ENCODE measurements at places on chromosomes 7 and 10. TPM values are rescaled to one million over a fixed set of nuclear protein-coding genes. Genes with fewer than 3 reads are reported as not detected.

- no peak for DNase-seq
Observed at GRCh38 chr10:129521161-129522025, 54.4 kb downstream of the MGMT start.

DNA sequence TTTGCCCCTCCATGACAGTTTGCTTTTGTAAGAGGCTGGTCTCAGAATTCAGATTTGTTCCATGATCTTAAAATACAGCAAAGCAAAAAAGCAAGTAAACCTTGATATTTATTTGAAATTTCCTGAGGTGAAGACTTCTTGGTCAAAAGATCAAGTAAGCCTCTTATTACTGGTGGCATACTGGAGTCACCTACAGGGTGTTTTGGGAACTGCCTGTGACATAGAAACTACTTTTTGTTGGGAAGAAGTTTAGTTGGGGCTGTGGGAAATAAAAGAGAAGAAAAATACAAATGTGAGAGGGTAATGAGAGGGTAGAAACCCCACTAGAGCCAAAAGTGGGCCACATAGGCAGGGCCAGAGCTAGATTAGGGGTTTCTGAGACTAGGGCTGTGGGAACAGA is 217.9 kb downstream of the OTUD1 start:
- no peak for DNase-seq

DNA sequence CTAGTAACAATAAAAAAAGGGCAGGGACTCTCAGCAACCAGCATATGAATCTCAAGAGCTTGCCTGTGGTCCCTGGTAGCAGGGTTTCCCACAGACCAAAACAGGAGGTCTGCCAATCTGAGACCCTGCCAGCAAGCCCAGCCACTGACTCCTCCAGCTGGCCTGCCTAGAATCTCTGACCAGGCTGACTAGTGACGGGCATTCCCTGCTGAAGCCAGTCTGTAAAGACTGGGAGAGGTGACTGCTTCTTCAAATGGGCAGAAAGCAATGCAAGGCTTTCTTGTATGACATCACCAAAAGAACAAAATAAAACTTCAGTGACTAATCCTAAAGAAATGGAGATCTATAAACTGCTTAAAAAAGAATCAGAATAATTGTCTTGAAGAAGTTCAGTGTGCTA is 249.4 kb downstream of the TCF7L2 start:
- no peak for DNase-seq

The CPXM2 gene
- 5.5 TPM for total RNA-seq

DNA sequence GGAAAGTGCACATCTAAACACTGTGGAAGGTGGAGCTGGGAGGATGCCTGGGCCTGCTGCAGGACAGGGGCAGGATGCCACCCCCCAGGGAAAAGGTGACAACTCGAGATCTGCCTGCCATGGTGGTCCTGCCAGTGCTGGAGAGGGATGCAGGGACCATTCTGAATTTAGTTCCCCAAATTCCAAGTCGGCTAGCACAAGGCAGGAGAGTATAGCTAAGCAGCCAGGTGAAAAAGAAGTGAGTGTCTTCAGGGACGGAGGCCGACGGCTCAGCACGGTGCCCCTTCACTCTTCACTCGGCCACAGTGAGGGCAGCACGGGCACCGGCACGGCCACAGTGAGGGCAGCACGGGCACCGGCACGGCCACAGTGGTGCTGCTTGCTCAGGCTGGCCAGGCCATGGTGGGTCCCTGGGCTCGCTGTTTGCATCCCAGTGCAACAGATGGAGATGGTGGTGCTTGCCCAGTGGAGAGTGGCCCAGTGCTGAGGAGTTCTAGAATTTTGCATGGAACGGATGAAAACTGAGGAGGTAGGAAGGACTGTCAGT is 161.3 kb upstream of the SHH start:
- DNase-seq = no peak

- peak; percentile 85 for DNase-seq
Observed at GRCh38 chr10:22320591-22321155, at the start of gene BMI1. Gene BMI1 (plus strand): TSS chr10:22321099. CDS start chr10:22326450, 5,351 bp downstream.

GRCh38 chr10:58712141-58712540 is 199.5 kb downstream of the BICC1 start:
- DNase-seq = no peak

GRCh38 chr7:119825091-119825655 is 447.8 kb upstream of the KCND2 start:
- DNase-seq = no peak

DNA sequence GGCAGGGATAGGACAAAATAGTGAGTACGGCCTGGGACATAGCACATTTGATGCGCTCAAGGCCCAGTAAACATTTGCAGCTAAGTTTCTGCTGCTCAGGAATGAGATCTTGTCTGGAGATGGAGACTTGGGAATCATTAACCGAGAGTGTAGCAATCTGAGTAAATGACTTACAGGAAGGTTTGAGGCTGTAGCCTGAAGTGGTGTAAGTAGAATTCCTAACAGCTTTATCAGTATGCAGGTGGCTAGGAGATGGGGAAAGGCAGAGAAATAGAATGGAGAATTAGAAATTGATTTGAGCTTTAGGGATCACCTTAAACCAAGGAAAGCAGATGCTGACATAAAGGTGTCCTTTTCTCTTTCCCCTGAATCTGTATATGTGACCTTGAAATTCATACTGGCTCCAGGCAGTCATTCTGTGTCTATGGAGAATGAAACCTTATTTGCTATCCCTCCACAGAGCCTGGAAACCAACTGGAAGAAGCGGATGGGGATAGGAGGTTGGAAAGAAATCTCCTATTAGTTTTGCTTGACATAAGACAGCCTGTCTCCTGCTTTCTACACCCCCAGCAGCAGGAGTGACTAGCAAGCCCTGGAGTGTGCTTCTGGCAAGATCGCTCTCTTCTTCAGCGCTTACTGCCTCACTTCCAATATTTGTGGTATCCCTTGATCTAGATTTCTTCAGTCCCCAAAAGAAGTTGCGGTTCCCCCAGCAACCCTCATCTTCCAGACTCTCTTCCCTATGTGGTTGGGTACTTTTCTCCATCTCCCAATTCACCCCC is 6.4 kb upstream of the PON2 start:
- DNase-seq = no peak

GRCh38 chr7:38880454-38880853 is 28.5 kb downstream of the VPS41 start:
- DNase-seq = no peak

DNA sequence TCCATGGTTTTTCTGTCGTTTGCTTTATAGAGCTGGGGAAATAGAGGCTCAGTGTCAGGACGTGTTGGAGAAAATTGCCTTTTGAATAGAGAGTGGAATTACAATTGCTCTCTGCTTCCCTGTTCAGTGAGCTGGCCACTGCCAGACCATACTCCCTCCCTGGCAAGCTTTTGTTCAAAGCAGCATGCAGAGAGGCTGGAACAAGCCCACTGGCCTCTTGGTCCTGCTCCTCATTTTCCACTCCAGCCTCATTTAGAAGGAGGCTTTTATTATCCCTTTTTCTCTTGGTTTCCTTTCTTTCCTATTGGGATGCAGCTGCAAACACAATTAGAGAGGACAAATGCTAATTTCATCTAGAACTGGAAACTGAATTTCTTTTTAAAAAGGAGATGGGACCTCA is 302.2 kb upstream of the PODXL start:
- DNase-seq = no peak

DNA sequence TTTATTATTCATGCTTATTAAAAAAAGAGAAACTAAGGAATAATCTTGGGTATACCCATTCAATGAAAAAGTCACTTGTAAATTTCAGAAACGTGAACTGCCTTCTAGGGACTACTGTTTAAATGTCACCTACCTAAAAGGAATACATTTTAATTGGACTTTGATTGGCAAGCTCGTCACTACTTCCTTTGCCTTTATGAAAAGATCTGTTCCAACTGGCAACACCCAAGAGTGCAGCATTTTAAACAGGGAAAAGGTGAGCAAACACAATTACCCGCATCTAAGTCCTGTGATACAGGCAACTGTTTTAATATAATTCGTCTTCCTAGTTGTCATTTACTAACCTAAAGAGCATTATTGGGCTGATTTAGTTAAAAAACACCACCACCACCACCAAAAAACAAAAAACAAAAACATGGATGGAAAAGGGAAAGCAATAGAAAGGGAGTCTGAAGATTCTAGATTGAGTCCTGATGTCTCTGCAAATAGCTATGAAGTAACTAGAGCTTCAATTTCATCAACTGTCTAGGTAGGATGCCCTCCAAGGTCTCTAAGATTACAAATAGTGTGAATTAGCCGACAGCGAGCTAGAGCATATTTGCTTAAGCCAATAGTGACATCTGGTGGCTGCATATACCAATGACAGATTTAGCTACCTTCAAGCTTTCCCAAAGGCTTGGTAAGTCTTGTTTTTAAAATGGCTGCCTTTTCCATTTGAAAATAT is 33.8 kb upstream of the ICA1 start:
- no peak for DNase-seq

All from ovary (tissue), 10 donors.